Cortex of kidney (tissue), 1 donor: ENCODE measurements at places on chromosomes 3 and 15.

DNA sequence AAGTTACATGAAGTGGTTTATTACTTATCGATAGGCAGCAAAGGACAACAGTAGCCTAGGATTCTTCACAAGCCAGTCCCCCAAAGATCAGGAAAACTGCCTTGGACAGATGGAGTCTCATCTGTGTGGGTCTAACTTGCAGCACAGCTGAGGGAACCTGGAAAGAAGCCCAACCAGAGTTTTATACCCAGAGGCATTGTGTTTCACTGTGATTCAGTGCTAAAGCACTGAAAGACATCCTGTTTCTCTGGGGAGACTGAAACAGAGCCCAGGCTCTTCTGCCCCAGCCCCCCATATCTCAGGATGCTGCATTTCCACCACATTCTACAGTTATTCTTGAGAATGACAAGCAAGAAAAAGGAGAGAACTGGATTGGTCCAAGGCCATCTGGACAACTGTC lies 48.2 kb upstream of the PYDC2 start:
- no peak for DNase-seq

GRCh38 chr15:60591496-60592370 lies 112.8 kb upstream of the ICE2 start:
- no peak for DNase-seq

DNA sequence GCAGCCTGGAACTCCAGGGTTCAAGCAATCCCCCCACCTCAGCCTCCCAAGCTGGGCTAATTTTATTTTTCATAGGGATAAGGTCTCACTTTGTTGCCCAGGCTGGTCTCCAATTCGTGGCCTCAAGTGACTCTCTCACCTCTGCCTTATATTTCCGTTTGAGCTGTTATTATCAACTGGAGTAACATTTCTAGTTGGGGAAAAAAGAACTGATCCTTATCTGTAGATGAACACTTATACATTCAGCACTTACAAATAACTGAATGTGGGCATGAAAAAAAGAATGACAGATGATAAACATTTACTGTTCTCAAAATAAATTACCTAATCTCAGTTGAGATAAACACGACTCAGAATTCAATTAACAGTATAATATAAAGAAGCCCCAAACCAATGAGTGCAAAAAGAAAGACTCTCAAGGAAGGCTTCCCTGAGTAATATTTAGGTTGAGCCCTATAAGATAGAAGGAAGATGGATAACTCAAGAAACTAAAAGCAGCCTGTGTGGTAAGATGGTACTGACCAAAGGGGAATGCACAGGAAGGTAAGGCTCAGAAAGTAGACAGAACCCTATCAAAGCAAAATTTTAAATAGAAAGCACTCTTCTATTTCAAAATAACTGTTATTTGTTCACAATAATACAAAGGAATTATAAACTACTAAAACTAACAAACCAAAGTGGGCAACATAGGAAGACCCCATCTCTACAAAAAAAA lies 11.8 kb downstream of the UBE3A start:
- DNase-seq = no peak

- DNase-seq = no peak
These were observed 8.2 kb downstream of the RBPMS2 start for GRCh38 chr15:64767203-64767602.

DNA sequence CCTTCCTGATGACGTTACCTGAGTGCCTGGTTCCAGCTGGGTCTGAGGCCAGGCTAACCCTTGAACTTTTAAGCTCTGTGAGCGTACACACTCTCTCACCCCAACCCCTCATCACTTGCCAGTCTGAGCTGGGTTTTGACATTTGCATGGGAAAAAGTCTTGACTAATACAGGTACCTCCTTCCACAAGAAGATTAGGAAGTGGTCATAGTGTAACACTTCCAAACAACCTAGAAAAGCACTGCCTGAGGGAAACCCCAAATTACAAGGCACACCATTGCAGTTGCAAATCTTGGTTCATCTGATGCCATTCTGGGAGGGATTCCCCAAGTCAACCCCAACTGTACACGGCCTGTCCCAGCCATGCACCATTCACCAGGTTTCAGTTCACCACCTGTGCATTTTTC lies 499.8 kb downstream of the FOXP1 start:
- DNase-seq = no peak

DNA sequence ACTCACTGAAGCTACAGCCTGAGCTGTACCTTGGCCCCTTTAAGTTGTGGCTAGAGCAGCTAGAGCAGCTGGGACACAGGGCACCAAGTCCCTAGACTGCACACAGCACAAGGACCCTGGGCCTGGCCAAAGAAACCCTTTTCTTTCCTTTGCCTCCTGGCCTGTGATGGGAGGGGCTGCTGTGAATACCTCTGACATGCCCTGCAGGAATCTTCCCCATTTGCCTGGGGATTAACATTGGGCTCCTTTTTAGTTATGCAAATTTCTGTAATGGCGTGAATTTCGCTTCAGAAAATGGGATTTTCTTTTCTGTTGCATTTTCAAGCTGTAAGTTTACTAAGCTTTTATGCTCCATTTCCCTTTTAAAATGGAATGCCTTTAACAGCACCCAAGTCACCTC lies 611.2 kb upstream of the ARPP21 start:
- DNase-seq = no peak

- no peak for DNase-seq
These were observed 6.2 kb upstream of the NIPA1 start for GRCh38 chr15:22780267-22780666.

DNA sequence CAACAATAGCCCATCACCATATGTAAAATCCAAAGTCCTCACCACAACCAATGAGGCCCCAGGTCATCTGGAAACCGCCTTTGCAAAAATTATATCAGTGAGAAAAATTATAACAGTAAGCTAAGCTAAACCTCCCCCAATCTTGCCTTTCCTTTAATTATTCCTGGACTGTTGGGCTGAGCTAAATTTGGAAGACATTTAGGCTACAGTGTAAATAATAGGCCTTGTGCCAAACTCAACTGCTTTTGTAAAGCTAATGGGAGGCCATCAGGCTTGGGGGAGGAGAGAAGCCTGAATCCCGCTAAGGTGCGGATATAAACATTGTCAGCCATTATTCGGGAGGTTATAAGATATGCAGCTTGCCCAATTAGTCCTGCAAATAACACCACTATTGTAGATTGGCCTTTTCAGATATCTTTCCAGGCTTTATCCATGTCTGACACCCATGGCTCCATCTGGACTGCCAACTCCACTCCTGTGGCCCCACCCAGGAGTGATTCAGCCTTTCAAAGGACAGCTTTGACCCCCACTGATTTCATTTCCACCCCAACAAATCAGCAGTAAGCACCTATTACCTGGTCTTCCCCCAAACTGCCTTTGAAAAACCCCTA lies 53.0 kb upstream of the CA12 start:
- DNase-seq = no peak

GRCh38 chr3:52046902-52047239 lies 9.5 kb downstream of the DUSP7 start:
- DNase-seq = no peak

- DNase-seq = no peak
These were observed 313.4 kb downstream of the CNTN3 start for GRCh38 chr3:74301056-74301455.

DNA sequence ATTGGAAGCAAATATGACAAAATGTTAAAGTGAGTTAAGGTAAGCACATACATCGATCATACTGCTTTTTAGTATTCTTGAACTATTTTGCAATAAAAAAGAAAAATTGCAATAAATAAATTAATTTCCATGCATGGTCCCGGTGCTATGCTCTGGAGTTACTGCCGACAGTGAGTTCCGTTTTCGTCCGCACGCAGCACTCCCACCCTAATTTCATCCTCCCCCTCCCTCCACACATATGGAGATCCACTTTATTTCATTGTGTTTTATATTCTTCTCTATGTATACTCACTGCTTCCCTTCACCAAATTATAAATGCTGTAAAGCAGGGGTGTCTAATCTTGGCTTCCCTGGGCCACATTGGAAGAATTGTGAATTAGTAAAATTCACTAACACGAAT lies 247.3 kb downstream of the THSD4 start:
- no peak for DNase-seq

GRCh38 chr3:141178551-141178950 lies 53.1 kb upstream of the PXYLP1 start:
- DNase-seq = no peak
